ENCODE measurements at places on chromosomes 6 and 20.

GRCh38 chr20:58271606-58272351 is 37.7 kb upstream of the RAB22A start:
- DNase-seq, result no peak

DNA sequence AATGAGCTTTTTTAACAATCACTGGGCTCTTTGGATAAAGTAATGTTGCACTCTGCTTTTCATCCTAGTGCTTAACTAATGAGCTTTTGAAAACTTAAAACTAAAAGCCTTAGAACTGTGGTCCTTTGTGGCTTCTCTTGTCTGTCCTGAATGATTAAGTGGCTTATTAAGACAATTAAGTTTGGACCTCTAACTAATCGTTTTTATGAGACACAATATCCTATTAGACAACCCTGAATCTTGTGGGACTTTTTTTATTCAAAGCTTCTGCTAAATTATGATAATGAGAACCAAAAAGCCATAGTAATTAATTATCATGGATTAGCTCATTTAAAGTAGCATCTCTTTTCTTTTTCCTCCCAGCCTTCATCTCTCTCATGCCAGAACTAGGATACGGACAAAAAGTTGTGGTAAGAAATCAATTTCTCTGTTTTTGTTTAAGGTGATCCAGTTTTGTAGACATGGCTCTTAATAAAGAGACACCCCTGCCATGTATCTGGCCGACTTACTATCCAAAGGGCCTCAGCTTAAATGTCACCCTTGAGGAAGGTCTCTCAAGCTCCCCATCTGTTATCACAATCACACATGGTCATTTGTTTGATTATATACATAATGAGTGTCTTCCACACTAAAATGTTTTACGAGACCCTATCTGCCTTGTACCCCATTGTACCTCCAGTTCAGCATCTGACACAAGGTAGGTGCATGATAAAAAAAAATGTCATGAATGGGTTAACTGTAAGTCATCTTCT is 384.4 kb upstream of the IRAK1BP1 start:
- no peak for DNase-seq

DNA sequence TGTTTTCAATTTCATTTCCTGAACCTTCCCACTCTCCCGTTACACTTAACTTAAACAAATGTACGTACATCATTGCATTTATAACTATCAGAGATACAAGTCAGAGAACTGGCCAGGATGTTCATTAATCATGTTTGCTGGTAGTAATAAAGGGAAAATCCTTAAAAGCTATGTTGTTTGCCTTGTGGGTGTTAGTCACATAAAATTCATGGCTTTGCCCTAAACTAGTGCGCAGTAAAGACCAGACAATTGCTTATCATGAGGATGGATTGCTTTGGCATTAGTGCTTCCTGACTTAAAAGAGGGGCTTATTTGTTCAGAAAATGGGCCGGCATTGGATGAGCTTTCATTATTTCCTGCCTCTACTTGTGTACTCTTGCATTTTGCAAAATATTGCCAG is 1037.3 kb upstream of the FLRT3 start:
- no peak for DNase-seq

- no peak for DNase-seq
These were observed 6.2 kb downstream of the VEGFA start for GRCh38 chr6:43776115-43776798.

DNA sequence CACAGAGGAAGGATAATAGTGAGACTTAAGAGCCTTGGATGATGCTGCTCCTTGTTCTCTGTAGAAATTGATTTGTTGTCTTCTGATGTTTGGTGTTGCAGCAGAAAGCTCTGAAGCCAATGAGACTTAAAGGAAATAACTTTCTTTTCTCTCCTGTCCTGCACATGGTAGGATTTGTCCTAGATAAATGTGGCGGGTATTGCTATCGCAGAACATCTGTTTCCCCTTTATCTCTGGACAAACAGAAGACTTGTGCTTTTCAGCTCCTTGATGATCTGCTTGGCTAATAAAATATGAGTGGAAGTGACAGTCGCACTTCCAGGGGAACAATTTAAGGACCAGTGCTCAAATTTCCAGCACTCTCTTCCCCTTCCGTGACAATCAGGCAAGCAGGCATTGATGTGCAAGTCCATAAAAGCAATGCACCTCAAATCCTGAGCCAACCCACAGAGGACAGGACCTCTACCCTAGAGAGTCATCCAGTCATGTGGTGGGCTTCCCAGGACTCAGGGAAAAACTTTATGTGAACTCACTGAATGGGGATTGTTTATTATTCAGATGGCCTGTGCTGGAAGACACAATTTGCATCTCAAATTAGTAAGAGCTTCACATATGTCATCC is 9.9 kb upstream of the NCR2 start:
- DNase-seq, result no peak

DNA sequence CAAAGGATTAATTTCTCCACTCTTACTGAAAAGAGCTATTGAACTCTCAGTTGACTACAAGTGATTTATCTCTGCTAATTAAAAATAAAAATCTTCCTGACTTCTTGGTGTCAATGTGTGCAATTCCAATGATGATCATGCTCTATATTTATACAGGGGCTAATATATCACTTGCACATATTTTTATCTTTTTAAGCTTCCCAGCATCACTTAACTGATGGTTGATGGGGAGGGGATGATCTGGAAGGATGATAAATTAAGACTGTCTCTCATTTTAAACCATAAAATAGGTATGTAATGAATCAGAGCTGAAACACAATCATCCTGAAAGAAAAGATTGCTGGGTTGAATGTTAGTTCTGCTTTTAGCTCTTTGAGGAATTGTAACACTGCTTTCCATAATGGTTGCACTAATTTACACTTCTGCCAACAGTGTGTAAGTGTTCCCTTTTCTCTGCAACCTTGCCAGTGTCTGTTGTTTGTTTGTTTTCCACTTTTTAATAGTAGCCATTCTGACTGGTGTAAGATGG is 169.6 kb upstream of the ECI2 start:
- no peak for DNase-seq

DNA sequence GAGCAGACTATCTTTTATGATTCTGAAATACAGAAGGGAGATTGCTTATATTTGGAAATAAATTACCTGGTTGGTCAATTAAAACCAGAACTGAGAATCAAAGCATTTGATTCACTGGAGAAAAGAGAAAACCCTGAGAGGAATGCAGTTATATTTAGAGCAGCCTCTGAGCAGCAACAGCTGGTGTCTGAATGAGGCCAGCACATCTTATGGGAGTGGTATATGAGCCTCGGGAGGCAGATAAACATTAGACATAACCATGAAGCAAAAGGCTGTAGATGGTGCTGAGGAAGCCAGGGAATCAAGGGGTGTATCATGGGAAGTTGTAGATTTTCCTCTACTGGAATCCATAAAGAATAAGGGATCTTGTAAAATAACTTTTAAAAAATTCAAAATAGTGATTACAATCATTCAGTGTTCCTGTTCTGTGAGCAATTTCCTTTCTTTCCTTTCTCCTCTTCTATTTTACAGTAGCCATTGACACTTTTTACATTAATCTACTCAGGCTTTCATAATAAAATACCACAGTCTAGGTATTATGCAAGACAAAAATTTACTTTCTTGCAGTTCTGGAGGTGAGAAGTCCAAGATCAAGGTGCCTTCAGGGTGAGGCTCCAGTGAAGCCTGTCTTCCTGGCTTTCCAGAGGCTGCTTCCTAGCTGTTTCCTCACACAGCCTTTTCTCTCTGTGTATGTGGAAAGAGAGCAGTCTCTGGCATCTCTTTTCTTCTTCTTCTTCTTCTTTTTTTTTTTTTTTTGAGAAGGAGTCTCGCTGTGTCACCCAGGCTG is 32.8 kb upstream of the ENPP5 start:
- DNase-seq, result no peak

DNA sequence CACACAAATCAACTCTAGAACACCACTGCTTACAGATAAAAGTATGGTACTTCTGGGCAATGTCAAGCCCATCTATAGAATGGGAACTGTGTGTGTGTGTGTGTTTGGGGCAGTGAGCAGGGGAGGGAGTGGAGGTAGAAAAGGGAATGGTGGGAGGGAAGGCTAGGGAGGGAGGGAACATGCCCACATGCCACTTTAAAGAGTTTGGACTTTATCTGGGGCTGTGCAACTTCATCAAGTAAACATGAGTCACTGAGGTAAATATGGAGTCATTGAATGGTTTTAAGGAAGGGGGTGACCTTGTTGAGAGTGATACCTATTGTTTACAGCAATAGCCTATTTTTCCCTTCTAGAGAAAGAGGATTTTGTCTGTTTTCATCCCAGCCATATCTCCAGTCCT is 22.5 kb upstream of the RNGTT start:
- DNase-seq, result no peak

- no peak for DNase-seq
These were observed 668.0 kb upstream of the FLRT3 start for GRCh38 chr20:15005300-15005986.

- no peak for DNase-seq
These were observed 55.6 kb downstream of the KIAA0408 start for GRCh38 chr6:127403636-127404035.

GRCh38 chr20:1307171-1307570 is 21.8 kb downstream of the SDCBP2 start:
- no peak for DNase-seq

GRCh38 chr20:45017857-45018256 is 51.5 kb downstream of the STK4 start:
- DNase-seq, result no peak

DNA sequence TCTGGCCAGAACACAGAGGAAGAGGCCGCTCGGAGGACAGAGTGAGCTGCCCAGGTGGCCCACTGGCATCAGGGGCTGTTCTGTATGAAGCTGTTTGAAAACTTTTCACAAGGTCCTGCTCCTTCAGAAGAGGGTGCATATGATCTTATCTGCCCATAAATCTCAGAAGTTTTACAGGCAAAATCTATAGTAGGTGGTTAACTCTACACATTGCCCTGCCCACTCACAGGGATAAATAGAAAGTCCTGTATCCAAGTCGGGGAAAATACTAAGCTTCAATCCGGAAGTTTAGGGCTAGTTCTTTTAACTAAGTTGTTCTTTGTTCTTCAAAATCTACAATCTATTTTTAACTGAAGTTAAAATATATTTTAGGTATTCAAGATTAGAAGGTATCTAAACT is 233.7 kb downstream of the FOXA2 start:
- DNase-seq, result no peak

DNA sequence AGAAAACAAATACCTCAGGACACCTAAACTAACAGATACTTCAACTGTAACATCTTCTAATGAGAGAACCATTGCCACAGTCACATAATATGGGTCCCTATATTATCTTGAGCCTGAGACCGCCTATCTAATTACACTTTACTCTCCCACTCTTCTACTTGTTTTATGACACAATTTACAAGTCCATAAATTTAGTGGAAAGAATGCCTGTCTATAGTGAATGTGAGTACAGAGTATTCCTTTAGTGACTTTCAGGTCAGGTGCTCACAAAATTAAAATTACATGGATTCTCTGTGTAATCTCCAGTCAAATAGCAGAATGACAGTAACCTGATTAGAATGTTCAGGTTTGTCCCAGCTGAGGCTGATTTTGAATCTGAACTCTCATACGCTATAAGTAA is 624.1 kb downstream of the PKHD1 start:
- DNase-seq, result no peak

GRCh38 chr6:56242346-56242745 is 5.0 kb downstream of the COL21A1 start:
- no peak for DNase-seq

GRCh38 chr6:170007468-170008293 is 256.3 kb downstream of the ERMARD start:
- no peak for DNase-seq

- DNase-seq, result no peak
These were observed 146.9 kb upstream of the C6orf118 start for GRCh38 chr6:165456286-165456685.

- no peak for DNase-seq
These were observed 58.5 kb downstream of the PLAGL1 start for GRCh38 chr6:143949535-143949934.

DNA sequence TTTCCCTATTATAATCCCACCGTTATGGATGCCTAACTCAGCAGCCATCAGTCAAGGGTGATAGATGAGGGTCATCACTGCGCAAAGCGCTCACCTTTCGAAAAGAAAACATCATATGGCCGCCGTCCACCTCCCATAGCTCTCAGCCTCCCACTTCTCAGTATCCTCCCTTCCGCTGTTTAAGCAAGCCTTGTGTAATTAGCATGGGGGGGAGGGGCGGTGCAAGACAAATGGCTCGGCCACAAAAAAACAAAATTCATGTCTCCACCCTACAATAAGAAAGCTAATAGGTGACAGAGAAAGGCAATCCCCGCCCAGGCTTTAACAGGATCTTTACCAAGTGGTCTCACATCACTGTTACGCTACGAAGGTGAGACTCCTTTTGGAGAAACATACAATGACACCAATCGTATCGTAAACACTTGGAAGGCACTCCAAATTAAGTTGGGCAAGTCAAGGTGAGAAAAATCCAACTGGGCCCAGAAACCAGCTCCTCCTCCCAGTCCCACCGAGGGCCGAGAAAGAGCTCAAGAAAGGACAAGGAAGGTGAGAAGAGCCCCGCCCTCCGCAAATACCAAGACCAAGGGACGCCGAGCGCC is 645 bp downstream of the DDX39B start:
- DNase-seq, result peak; percentile 38

DNA sequence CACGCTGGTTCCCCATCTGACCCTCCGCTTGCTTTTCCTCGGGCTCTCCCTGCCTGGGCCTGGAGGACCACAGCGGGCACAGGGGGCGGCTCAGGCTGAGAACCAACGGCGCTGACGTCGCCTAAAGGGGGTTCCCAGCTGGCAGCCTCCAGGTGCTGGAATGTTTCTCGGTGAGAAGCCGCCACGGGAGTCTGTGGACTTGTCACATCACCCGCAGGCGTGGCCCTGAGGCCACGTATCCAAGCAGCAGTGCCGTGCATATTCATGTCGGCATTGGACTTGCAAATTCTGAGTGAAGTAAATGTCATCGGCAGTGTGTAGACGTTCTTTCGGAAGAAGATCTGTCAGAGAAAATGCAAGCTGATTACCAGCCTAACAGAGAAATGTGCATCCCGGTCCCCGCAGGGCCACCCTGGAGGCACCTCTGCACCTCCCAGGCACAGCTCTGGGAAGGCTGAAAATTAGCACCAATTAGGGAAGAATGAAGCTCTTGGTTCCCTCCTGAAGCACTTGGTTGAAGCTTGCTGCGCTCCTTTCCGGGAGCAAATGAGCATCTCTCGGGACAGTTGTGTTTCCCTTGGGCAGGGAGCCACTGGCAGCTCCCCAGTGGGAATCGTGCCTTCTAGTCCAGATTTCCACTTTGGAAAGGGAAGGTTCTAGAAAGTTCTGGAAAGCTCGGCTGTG is 24.3 kb downstream of the NTSR1 start:
- DNase-seq, result no peak

DNA sequence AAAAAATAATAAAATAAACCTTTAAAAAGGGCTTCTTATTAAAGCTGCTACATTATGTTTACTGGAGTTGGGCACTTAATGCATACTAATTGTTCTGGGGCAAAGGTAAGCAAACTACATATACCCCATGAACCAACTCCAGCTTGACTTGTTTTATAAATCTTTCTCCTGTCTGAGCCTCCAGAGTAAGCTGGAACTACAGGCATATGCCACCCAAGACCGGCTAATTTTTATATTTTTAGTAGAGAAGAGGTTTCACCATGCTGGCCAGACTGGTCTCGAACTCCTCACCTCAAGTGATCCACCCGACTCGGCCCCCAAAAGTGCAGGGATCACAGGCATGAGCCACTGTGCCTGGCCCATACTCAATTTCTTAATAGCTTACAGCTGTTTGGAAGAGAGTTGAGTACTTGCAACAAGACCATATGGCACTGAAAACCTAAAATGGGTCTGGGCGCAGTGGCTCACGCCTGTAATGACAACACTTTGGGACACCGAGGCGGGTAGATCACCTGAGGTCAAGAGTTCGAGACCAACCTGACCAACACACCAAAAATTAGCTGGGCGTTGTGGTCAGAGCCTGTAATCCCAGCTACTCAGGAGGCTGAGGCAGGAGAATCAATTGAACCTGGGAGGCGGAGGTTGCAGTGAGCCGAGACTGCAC is 19.9 kb downstream of the ROMO1 start:
- no peak for DNase-seq
